Aorta (tissue), 5 donors: ENCODE measurements at places on chromosomes 13 and 19. TPM values are rescaled to one million over a fixed set of nuclear protein-coding genes. Genes with fewer than 3 reads are reported as not detected.

Gene SHISA7
- total RNA-seq, result not detected

Gene CEACAM21
- total RNA-seq, result 1.6 TPM

Gene ZNF324
- total RNA-seq, result 14.1 TPM

Gene EPS8L1
- 0.81 TPM for total RNA-seq

Gene GTF2F1
- total RNA-seq, result 45.2 TPM

DNA sequence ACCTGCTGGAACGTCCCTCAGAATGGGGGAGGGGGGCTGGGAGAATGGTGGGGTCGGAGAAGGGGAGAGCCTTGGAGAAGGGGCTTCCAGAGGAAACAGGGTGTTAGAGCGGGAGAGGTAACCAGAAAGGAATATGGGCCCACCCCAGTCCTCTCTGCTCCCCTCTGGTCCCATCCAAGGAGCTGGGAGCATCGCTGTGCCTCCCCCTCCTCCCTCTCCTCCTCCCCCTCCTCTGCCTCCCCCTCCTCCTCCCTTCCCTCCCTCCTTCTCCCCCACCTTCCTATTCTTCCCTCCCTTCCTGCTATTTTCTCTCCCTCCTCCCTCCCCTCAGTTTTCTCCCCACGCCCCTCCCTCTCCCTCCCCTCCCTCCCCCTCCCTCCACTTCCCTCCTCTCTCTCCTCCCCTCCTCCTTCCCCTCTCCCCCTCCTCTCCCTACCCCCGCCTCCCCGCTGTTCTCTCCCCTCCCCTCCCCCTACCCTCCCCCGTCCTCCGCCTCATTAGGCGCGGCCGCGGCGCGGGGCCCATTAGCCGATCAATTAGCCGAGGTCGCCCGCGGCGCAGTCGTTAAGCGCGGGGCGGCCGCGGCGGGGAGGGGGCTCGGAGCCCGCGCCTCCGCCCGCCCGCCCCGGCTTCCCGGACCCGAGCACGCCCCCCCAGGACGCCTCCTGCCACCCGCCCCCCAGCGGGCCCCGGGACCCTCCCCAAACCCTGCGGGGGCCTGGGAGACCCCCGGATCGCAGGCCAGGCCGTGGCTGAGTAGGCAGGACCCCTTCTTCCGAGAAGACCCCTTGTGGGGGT lies 15.4 kb downstream of the TLE5 start:
- no peak for DNase-seq

- no peak for DNase-seq
Measured at GRCh38 chr13:35347679-35348205, 128.7 kb downstream of the MAB21L1 start.

- DNase-seq, result peak; percentile 60
Measured at GRCh38 chr19:16627193-16627927, 644 bp downstream of the MED26 start.

DNA sequence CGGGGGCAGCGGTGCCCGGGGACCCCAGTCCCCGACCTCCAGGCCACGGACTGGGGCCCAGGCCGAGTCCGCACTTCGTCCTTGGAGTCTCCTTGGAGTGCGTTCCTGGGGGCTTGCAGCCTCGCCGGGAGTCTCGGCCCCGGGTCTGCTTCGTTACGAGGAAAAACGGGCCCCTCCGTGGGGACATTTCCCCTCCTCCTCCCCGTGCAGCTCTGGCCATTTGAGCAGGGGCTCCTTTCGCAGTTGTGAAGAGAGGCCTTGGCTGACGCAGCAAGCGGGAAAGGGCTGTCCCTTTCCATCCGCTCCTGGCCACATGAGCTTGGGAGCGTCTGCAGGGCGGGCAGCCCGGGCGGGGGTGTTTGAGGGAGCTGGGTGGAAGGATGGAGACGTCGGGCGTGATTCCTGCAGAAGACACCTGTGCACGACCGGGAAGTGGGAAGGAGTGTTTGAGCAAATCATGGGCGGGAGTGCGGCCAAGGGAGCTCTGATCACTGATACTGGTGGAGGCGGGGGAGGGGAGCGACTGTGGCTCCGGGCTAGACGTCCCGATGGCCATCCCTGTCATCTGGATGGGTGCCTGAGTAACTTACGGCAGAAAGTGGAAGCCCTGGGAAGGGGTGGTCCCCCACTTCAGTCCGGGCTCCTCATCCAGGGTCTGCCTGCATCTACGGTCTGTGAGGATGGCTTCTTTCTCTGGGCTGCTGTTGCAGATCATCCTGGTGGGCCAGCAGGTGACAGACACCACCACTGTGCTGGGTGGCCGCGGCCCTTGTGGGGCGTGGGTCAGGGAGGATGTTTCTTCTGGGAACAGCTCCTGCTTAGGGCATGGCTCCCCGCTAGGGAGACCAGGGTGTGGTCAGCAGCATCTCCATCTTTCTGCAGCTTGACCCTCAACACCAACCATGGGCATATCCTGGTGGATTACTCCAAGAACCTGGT lies 736 bp downstream of the GPI start:
- DNase-seq, result peak; percentile 85
